HepG2 (cell line): ENCODE measurements at places on chromosomes 13 and 19.

DNA sequence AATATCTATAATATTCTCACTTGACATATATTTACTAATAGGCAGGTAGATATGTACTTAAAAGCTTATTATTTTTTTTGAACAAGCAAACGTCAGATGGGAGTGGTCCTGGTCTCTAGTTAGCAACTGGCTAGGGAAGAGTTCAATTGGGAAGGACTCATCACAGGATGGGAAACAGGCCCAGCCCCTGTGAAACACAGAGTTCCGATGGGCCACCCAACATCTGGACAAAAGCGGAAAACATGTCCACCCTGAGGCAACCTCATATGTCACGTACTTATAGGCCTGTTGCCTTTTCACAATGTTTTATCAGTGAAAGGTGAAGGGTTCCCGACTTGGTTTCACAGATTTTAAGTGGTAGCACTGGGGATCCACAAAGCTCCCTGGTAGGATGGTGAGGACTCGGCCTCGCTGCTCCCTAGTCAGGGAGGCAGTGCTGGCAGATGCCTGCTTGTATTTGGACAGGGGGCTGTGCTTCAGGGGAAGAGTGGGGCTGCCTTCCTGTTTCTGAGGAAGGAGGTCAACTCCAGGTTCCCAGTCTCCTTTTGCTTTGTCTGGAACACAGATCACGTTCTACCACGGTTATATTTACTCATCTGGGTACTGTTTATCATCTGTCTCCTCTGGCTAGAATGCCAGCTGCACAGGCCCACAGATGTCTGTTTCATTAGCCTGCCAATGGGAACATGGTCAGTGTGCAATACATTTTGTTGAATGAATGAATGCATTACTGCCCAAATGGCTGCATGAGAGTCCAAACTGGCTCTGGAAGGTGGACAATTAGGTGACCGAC is 49.4 kb upstream of the SLC15A1 start:
- DNase-seq: no peak

GRCh38 chr13:76499891-76500290 is 386.3 kb downstream of the KCTD12 start:
- DNase-seq: no peak

DNA sequence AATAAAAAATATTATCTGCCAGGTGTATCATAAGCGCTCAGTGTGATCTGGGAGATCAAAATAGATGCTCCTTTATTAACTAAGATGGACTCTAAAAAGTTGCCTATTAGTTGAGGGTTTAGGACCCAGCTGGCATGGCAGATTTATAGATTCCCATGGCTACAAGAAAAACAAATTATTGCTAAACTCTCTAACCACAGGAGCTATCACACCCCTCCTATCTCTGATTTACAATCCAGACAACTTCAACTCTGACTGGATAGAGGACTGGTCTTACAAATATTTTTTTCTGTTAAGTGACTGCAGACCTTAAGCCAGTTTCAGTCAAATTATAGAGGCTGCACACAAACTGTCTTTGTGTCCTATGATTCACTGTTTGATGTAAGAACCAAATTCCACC is 45.4 kb upstream of the MYCBP2 start:
- no peak for DNase-seq

GRCh38 chr13:46736541-46737310 is 60.2 kb downstream of the ESD start:
- DNase-seq: no peak

DNA sequence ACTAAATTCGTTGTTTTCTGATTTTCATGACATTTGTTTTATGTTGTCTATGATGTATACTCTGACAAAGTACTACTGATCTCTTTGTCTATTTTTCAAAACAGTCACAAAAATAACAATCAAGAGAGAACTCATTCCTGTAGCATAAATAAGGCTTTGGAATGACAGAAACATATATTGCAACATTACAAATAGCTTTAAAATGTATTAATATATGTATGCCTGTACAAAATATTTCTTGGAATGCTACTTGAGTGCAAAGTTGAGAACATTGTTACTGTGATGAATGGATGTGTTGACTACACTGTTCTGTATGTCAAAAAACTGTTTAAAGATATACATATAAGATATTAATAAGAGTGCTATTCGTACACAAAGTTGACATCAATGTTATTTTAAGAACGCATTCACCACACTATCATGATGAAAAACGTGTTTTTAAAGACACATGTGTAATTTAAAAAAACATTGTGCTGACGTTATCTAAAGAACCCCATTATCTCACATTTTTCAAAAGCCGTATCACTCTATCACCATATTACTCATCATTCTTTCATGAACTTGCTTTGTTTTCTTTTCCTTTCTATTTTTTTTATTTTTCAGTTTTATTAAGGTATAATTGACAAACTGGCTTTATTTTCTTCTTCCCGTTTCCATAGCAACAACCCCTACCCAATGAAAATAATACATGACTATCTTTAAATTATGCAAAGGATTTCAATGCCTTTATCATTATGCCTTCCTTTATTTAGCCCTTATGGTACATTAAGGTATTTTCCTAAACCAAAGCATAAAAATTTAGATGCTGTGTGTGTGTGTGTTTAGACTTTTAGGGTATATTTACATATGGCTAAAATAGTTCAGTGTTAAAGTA is 918.8 kb downstream of the SLITRK1 start:
- DNase-seq: no peak

- no peak for DNase-seq
These were observed 41.1 kb upstream of the MAP3K10 start for GRCh38 chr19:40150170-40150569.

DNA sequence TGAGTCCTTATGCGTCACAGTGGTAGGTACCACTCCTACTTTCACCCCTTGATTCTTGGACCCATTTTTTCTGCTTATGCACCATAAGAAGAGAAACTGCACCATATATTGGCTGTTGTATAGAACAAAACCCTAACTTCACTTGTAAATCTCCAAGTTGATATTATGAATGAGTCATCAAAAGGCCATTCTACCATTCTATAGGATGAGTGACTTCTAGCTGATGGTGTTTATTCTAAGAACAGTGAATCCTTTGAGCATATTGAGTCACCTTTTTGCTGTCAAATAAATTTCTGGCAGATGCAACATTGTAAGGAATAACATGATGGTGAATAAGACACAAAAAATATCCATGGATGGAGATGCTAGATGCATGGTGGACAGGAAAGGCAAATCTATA is 57.7 kb downstream of the POLR1D start:
- peak; percentile 16 for DNase-seq

- no peak for DNase-seq
These were observed 819.9 kb downstream of the OLFM4 start for GRCh38 chr13:53848366-53848961.

DNA sequence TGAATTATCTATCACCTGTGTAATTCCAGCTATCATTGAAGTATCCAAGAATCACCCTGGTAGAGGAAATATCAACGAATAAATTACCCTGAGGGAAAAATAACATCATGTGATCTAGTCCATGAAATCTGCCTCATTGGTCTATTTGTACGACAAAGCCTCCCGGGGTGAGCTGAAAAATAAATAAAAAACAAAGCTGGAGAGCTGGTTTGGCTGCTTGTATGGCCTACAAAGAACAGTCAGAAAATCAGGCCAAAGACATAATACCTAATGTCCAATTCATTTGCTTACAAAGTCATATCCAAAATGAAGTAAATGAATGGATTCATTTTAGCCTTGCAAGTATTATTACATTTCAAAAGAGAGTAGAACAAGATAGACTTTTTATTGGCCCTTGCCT is 449.9 kb downstream of the KLF12 start:
- DNase-seq: no peak

GRCh38 chr19:21693399-21693798 is 74.0 kb downstream of the ZNF100 start:
- DNase-seq: no peak

DNA sequence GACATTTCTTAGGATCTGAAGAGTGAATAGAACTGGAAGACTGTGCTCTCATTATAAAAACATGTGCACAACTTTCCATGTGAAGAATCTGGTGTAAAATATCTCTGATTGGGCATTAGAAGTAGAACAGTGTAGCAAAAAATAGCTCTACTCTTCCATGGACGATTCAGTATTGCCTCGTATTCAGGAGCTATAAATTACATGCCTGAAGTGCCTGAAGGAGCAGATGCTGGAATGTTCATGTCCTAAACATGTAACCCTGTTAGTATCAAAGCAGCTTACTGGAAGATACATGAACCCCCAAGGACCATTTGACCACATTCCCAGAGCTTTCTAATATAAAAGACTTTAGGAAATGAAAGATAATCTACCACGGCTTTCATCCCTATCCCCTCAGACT is 528.9 kb downstream of the DACH1 start:
- no peak for DNase-seq

GRCh38 chr13:29903996-29904395 is 53.6 kb upstream of the UBL3 start:
- DNase-seq: no peak

DNA sequence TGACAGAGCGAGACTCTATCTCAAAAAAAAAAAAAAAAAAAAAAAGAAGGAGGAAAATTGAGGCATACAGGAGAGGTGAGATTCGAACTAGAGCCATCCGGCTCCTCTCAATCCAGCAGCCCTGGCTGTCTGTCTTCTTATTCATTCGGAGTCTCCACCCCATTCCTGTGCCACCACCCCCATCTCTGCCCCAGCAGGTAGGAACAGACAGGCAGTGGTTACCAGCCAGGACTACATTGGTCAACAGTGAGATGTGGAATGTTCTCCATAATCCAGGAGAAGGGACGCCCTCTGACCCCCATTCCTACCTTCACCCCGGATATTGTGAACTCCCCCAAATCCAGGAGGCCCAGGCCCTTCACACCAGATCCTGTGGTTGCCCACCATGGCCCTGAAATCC is 6.6 kb upstream of the S1PR2 start:
- DNase-seq: no peak

- no peak for DNase-seq
These were observed 9.5 kb downstream of the NDUFA11 start for GRCh38 chr19:5893907-5894703.
